ENCODE measurements at places on chromosomes 1 and 21. TPM values are rescaled to one million over a fixed set of nuclear protein-coding genes. Genes with fewer than 3 reads are reported as not detected.
A peak's percentile ranks its signal among the peaks of the same experiment; 100 is the strongest.

PPOX gene
- 19.0 TPM for total RNA-seq

KIAA1614 gene
- total RNA-seq = 13.7 TPM

- H3K4me1 ChIP-seq = peaks cover 34% of the 10 kb centered on the region
- no peak overlapping the region for H3K4me3 ChIP-seq
- H3K27ac ChIP-seq = peak overlapping the region; percentile 50
- ATAC-seq = peak; percentile 29
- peaks cover 13% of the 10 kb centered on the region for H3K27me3 ChIP-seq
These were observed 128.2 kb downstream of the KCNN3 start for GRCh38 chr1:154741741-154742495.

DNA sequence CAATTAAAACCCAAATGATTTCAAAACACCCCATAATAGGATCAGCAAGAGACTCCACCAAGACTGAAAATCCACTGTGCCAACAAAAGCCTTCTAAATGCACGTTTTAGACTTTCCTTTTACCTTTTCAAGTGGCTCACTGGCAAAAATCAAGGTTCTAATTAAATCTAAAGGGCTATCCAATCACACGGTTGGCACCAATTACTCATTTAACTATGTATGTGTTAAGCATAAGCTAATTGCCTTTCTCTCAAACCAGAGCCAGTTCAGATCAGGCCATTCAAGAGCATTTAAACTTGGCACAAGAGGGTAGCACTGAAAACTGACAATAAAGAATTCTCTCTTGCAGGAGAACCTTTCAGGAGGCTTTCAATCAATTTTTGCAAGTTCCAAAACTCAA is 139.5 kb downstream of the RGS7 start:
- no peak overlapping the region for H3K27ac ChIP-seq
- no peaks in the 10 kb centered on the region for H3K4me1 ChIP-seq
- ATAC-seq = no peak
- no peak overlapping the region for H3K4me3 ChIP-seq

DNA sequence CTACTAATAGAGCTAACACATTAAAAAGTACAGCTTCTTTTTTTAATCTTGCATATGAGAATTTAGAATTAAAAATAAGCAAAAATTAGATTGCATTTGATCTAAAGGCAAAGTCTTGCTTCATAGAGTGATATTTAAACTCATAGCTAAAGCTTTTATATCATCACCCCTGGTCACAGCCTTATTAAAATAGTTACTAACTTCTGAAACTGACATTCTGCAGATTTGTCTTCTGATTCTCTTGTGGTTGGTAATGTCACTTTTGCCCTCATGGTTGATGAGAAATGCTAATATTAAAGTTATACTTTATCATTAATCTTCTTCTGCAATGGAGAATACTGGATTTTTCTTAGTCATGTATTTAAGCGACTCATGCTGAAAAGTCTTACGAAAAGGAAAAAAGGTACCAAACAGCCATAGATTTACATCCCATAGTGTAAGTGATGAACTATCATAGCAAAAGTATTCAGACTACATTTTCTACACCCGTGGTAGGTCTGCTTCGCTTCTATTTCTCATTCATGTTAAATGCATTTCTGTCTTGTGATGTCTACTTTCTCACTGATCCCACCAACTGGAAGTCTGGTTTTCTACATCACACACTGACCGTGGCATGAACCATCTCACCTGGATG is 330.5 kb upstream of the B3GALT2 start:
- H3K36me3 ChIP-seq = no peaks in the 10 kb centered on the region
- H3K4me3 ChIP-seq = no peak overlapping the region
- no peaks in the 10 kb centered on the region for H3K4me1 ChIP-seq
- no peaks in the 10 kb centered on the region for H3K27me3 ChIP-seq

MIA3 gene
- 39.4 TPM for total RNA-seq

- H3K36me3 ChIP-seq = no peaks in the 10 kb centered on the region
- no peak overlapping the region for H3K4me3 ChIP-seq
- H3K27me3 ChIP-seq = peaks cover 49% of the 10 kb centered on the region
- H3K4me1 ChIP-seq = no peaks in the 10 kb centered on the region
- H3K27ac ChIP-seq = no peak overlapping the region
These were observed 220.8 kb downstream of the SLC35F3 start for GRCh38 chr1:234125283-234125682.

RUNX3 gene
- total RNA-seq = 0.62 TPM

SERTAD4 gene
- total RNA-seq = 3.3 TPM

GRCh38 chr1:29412591-29412990 is 176.3 kb downstream of the PTPRU start:
- peaks cover 58% of the 10 kb centered on the region for H3K27me3 ChIP-seq
- H3K4me1 ChIP-seq = peaks cover 4% of the 10 kb centered on the region
- ATAC-seq = no peak
- H3K27ac ChIP-seq = no peak overlapping the region
- H3K4me3 ChIP-seq = no peak overlapping the region

DNA sequence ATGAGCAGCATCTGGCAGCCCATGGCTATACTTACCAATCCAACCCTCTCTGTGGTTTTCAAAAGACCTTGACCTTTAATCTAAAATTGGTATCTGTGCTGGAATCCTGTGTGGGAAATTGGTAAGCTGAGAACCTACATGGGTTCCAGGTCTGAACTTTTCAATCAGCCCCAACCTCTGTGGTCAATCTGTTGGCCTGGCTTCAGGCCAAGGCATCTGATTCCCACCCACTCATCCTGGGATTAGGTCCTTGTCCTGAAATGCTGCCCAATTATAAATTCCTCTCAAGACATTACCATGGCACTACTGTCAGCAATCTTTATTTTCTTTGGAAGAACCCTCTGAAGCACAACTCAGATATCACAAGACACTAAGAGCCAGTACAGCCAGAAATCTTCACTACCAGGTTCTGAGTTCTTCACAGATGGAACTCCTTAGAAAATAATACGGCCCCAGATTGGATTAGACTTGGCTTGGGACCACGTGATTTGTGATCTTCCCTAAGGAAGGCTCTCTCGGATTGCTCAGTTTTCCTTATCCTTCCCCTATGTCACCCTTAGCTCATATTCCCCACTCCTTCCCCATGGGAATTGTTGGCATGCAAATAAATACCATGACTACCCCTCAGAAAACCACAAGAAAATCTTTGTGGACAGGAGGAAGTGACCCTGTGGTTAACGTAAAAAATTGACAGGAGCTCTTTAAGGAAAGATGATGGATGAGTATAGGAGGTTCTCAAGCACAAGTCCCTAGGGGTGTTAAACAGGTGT is 207.9 kb upstream of the ST6GALNAC5 start:
- no peak for ATAC-seq
- H3K27ac ChIP-seq = no peak overlapping the region
- H3K36me3 ChIP-seq = no peaks in the 10 kb centered on the region
- no peak overlapping the region for H3K4me3 ChIP-seq

SNX27 gene
- total RNA-seq = 49.5 TPM

BCL10 gene
- total RNA-seq = 9.4 TPM

LRRC71 gene
- not detected for total RNA-seq

GRCh38 chr1:5911871-5912271 is 80.4 kb downstream of the NPHP4 start:
- ATAC-seq = no peak
- no peaks in the 10 kb centered on the region for H3K27me3 ChIP-seq
- no peaks in the 10 kb centered on the region for H3K4me1 ChIP-seq
- H3K36me3 ChIP-seq = peaks cover 47% of the 10 kb centered on the region
- H3K27ac ChIP-seq = no peak overlapping the region

- H3K27me3 ChIP-seq = peaks cover 17% of the 10 kb centered on the region
- ATAC-seq = no peak
- H3K4me3 ChIP-seq = no peak overlapping the region
- H3K36me3 ChIP-seq = no peaks in the 10 kb centered on the region
- H3K27ac ChIP-seq = no peak overlapping the region
These were observed 5.1 kb upstream of the EPHB2 start for GRCh38 chr1:22705586-22705985.

TMEM82 gene
- not detected for total RNA-seq

Measured in gastroesophageal sphincter (tissue), 4 donors.